ENCODE measurements at places on chromosomes 5 and 9.

DNA sequence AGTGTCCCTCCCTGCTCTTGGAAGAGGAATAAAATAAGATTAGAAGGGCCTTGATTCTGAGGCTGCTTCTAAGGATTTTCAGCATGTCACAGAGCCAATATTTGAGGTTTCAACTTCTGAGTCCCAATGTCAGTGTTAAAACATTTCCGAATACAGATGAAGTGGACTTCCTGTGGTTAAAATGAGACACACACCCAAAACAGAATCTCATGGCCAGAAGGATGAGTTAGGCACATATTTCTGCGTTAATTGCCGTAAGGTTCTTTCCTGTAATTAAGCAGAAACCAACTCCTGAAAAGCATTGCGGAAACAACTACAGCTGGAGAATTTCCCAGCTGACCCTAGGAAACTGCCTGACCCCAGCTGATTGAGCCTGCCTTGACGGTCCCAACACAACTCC lies 10.4 kb upstream of the ZNF354B start:
- DNase-seq, result no peak

DNA sequence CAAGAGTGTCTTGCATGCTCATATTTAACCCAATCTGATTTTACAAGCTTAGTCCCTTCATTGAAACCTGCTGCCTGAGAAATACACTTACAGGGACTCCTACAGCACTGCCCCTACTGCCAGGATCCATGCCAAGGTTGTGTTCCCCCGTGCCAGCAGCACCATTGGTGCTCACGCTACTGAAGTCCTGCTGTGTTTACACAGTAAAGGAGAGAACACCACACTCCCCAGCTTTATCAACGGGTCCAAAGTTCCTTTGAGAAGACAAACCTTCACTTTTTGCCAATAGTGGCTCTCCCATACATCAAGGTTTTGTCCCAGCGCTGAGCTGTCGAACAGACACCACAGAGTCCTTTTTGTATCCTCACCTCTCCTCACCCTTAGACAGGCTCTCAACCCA lies 155.1 kb upstream of the WWC1 start:
- no peak for DNase-seq

GRCh38 chr5:6768590-6769230 lies 55.5 kb downstream of the TENT4A start:
- peak; percentile 60 for DNase-seq

DNA sequence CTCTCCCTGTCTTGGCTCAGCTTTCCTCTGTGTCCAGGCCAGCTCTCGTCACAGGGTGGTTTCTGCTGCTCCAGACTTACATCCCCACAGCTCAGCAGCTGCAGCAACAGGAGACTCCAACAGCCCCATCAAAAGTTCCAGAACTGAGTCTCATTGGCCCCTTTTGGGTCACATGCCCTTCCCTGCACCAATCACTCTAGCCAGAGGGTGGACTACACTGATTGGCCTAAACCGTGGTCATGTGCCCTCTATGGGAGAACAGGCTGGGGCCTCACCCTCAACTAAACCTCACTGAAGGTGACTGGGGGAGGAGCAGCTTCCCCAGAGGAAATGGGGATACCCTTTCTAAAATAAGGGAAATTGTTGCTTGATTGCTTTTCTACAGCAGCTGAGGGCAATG lies 44.4 kb upstream of the CPLX2 start:
- DNase-seq, result no peak

Data from RWPE2 (cell line).